NCI-H460 (cell line): ENCODE measurements at places on chromosomes 7 and 10. TPM values are rescaled to one million over a fixed set of nuclear protein-coding genes. Genes with fewer than 3 reads are reported as not detected.

The LRRC18 gene
- not detected in 2 replicates for total RNA-seq

The RUFY2 gene
- total RNA-seq: 23.1 and 27.8 TPM in 2 replicates

The CALML5 gene
- not detected in 2 replicates for total RNA-seq

The TRIM50 gene
- total RNA-seq: 0.17 and 0.47 TPM in 2 replicates

The NRCAM gene
- total RNA-seq: 130 and 158 TPM in 2 replicates

The TCTN3 gene
- total RNA-seq: 48.2 and 55.1 TPM in 2 replicates

DNA sequence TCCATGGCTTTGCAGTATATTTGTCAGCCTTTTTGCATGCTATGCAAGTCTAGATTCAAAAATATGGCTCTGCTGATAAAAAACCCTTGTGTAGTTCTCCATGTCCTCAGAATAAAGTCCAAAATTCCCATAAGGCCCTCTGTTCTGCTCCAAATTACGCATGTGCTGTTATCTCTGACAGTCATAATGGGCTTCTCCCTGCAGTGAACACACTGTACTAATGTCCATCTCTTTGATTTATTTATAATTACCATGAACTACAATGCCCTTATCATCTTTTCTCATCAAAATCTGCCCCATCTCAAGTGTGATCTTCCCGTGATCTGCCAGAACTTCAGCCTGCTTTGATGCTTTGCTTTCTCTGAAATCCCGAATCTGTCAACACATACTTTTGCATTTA is 87.7 kb downstream of the TSPAN12 start:
- no peak for DNase-seq

DNA sequence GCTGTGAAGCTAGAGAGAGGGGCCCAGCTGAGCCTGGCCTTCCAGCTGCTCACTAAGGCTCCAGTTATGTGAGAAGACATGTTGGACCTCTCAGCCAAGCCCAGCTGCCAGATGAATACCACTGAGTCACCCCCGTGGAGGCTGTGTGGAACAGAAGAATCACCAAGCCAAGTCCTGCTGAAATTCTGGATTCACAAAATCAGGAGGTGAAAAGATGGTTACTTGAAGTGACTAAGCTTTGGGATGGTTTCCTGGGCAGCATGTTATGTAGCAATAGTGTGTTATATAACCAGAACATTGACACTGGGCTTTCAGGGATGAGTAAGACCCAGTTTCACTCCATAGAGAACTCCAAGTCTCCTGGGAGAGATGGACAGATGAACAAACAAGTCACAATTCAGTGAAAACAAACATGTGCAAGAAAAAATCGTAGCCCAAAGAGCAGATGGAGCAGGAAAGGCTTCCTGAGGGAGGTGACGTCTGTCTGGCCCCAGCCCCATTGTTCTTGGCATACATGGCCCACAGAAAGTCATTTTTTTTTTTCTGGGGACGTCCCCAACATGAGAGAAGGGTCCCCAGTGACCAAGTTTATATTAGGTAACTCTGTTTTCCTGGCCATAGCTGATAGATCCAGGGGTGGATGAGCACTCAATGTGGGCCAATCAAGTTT is 64.1 kb upstream of the PDZD8 start:
- DNase-seq: peak; percentile 51

- DNase-seq: no peak
Measured at GRCh38 chr7:12490940-12491339, 79.6 kb upstream of the SCIN start.

DNA sequence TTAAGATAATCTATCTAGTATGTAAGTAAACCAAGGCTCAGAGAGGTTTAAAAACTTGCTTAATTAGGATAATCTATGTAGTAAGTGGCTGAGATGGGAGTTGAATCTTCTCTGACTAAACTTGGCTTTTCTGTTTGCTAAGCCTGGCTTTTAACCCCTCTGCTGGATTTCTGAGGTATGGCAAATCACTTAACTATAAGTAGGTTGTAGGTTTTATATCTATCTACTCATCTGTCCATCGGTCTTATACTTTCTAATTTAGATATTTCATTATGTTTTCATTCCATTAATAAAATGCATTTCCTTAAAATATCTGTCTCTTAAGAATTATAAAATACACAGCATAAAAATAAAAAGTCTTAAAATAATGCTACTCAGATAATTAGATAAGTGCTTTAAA is 59.4 kb downstream of the ST7 start:
- DNase-seq: no peak

GRCh38 chr7:105782391-105783042 is 93.9 kb downstream of the ATXN7L1 start:
- no peak for DNase-seq

- no peak for DNase-seq
Measured at GRCh38 chr10:88931548-88931947, 21.0 kb downstream of the ACTA2 start.

DNA sequence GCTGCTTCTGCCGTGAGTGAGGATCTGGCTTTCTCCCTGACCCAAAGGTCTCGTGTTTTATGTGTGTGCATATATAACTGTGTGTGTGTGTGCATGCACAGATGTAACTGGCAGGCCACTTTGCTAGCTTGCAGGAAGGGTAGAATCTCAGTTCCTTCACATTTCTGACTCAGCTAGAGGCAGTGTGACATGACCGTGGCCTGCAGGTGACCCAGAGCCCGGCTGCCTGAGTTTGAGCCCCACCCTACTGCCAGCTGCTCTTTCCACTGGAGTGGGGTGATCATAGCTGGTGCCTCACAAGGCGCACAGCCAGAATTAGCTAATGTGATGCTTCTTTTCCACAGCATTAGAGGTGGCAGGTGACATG is 9.3 kb upstream of the MYL7 start:
- no peak for DNase-seq

GRCh38 chr7:83550100-83550499 is 98.8 kb downstream of the SEMA3E start:
- no peak for DNase-seq

- DNase-seq: no peak
Measured at GRCh38 chr7:88429382-88429781, 122.7 kb upstream of the STEAP4 start.

- no peak for DNase-seq
Measured at GRCh38 chr7:47571331-47572093, 10.4 kb downstream of the TNS3 start.
